CD4-positive, alpha-beta T cell treated with Interleukin-21 for 1 hour (primary cell): ENCODE measurements at places on chromosomes 1 and 21.

GRCh38 chr1:200041337-200042118 lies 14.0 kb downstream of the NR5A2 start:
- DNase-seq = no peak

DNA sequence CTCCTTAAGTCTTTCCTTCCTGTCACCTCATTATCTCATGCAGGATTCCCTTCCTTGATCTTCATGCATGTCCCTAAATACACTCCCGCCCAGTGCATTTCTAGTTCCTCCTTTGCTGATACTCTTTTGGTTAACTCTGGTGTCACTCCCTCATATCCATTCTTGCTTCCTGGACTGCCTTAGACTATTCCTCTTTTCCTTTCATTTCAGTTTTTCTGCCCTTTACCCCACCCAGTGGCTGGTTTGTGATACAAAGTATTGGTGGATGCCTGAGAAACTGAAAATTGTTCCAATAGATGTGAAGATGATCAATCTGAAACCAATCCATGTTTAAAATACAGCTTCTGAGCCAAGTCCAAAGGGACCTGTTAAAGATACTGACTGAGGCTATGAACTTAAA lies 553.8 kb upstream of the CAMK1G start:
- no peak for DNase-seq

DNA sequence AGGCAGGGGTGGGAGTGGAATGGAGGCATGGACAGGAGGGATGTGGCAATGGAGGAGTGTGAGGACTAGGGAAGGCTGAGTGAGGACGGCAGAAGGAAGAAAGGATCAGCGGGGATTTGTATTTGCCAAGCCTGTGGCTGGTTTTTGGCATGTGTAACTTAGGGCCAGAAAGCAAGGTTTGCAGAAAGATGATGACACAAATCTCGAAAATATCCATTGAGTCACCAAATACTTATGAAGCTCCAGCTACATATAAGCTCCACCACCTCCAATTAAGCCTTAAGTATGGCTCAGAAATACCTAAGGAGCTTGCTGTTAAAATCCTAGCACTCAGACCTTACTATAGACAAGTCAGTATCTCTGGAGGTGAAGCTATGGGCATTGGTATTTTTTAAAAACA lies 90.1 kb downstream of the OMA1 start:
- no peak for DNase-seq

DNA sequence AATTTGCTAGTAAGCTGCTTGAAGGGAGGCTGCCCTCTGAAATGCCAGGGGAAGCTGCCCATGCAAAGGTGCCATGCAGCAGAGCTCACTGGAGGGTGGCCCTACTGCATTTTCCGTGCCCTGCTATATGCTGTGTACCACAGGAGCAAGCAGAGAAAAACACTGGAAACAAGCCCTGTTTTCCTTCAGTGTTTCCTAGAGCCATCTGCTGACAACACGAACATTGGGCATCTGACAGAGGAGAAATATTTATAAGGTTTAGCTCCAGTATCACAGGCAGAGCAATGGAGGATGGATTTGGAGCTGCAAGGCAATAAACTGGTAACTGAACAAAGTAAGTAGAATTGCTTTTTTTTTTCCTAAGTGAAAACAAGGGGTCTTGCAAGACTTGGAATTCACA lies 198.4 kb downstream of the USP25 start:
- DNase-seq = no peak

DNA sequence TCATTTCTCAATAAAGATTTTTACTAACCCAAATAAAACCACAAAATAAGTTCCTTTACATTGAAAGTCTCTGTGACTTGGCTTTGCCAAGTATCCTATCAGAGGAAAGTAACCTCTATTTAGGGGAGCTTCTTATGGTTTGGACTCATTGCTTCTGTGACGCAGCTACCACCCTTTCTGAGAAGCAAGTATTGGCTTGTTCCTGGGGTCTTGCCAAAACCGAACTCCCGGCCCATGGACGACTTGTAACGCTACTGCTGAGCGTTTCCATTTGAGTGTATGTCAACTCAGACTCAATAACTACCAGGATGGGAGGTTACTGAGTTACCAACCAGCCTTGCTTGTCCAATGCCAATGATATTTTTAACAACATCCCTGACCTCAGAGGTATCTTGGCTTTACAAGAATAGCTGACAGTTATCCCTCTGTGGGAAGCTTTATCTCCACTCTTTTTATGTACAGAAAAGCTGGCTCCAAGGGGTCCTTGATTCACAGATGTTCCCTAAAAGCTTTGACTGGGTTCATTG lies 911.9 kb downstream of the TTLL7 start:
- DNase-seq = no peak

DNA sequence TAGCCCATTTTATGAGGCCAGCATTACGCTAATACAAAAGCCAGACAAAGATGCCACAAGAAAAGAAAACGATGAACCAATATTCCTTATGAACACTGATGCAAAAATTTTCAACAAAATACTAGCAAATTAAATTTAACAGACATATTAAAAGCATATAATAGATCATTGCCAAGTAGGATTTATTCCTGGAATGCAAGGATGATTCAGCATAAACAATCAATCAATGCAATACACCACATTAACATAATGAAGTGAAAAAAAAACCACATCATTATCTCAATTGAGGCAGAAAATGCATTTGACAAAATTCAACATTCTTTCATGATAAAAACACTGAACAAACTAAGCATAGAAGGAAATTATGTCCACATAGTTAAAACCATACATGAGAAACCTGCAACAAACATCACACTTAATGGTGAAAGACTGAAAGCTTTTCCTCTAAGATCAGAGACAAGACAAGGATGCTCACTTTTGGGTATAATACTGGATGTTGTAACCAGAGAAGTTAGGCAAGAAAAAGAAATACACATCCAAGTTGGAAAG lies 22.9 kb upstream of the ATP1A1 start:
- no peak for DNase-seq
